ENCODE measurements at places on chromosomes 5 and 9. TPM values are rescaled to one million over a fixed set of nuclear protein-coding genes. Genes with fewer than 3 reads are reported as not detected.

GRCh38 chr9:126294331-126295081 is 32.1 kb upstream of the MVB12B start:
- no peak for DNase-seq
- no peak overlapping the region for H3K4me3 ChIP-seq
- H3K36me3 ChIP-seq = no peaks in the 10 kb centered on the region
- no peaks in the 10 kb centered on the region for H3K4me1 ChIP-seq
- peaks cover 14% of the 10 kb centered on the region for H3K27me3 ChIP-seq
- no peak overlapping the region for H3K27ac ChIP-seq

- H3K4me3 ChIP-seq = peak overlapping the region; percentile 40
- H3K27ac ChIP-seq = no peak overlapping the region
- no peaks in the 10 kb centered on the region for H3K27me3 ChIP-seq
- DNase-seq = no peak
- H3K4me1 ChIP-seq = peaks cover 4% of the 10 kb centered on the region
These were observed 370.6 kb downstream of the NTRK2 start for GRCh38 chr9:85040146-85040545.

- H3K27me3 ChIP-seq = no peaks in the 10 kb centered on the region
- no peaks in the 10 kb centered on the region for H3K36me3 ChIP-seq
- H3K4me1 ChIP-seq = peaks cover 52% of the 10 kb centered on the region
- no peak overlapping the region for H3K4me3 ChIP-seq
- DNase-seq = no peak
These were observed 74.0 kb downstream of the GNAQ start for GRCh38 chr9:77957652-77958051.

GRCh38 chr5:156892223-156892622 is 42.1 kb downstream of the PPP1R2B start:
- H3K36me3 ChIP-seq = no peaks in the 10 kb centered on the region
- no peak overlapping the region for H3K4me3 ChIP-seq
- peaks cover 6% of the 10 kb centered on the region for H3K27me3 ChIP-seq
- no peak overlapping the region for H3K27ac ChIP-seq

DNA sequence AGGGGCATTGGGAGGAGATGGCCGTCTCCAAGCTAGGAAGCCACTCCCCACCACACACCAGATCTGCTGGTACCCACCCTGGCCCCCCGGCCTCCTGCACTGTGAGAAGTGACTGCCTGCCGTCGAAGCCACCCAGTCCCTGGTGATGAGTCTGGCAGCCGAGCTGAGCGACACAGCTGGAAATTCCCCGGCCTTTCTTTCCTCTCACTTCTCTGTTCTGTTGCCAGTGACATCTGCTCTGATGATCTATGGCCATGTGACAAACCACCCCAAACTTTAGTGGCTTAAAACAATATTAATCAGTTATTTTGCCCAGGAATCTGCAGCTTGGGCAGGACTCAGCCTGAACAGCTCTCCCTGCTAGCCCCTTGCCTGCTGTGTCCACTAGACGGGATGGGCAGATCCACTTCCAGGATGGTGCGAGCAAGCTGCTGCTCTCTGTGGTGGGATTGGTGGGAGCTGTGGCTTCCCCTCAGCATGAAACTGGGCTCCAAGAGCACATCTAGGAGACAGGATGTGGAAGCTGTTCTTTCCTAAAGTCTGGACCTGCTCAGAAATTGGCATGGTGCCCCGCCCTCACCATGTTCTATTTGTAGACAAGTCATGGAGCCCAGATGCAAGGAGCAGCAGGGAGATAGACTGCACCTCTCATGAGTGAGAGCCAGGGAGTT is 211.2 kb downstream of the GADD45G start:
- DNase-seq = peak; percentile 63
- no peaks in the 10 kb centered on the region for H3K36me3 ChIP-seq
- H3K4me3 ChIP-seq = no peak overlapping the region
- H3K27me3 ChIP-seq = peaks cover 29% of the 10 kb centered on the region

- no peaks in the 10 kb centered on the region for H3K27me3 ChIP-seq
- DNase-seq = no peak
- peaks cover 4% of the 10 kb centered on the region for H3K4me1 ChIP-seq
- H3K27ac ChIP-seq = no peak overlapping the region
- peaks cover 5% of the 10 kb centered on the region for H3K36me3 ChIP-seq
These were observed 52.1 kb upstream of the RGMB start for GRCh38 chr5:98721231-98721928.

DNA sequence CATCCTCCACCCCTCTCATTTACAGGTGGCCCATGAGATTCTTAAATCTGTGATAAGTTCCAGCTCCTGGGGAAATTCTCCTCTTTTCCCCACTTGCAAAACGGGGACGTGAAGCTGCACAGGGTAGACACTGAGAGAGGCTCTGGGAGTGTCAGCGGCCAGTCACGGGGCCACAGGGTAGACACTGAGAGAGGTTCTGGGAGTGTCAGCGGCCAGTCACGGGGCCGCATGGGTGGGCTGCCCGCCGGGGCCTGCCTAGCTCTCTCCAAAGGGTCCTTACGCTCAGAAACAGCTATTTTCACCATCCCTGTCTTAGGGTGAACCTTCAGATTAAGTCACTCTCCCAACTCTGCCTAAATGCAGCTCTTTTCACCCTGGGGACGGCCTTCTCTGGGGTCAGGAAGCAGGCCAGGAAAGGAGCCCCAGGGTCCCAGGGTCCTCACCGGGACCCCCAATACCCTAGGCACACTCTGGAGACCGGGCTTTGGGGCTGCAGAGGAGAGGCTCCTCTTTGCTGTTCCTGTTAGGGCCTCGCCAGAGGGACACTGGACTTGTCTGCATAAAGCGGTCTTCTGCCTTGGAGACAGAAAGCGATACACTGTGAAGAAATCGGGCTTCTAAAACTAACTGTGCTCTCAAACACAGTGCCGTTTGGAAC is 1.5 kb downstream of the FAM78A start:
- H3K4me3 ChIP-seq = no peak overlapping the region
- DNase-seq = no peak
- H3K27ac ChIP-seq = no peak overlapping the region

DNA sequence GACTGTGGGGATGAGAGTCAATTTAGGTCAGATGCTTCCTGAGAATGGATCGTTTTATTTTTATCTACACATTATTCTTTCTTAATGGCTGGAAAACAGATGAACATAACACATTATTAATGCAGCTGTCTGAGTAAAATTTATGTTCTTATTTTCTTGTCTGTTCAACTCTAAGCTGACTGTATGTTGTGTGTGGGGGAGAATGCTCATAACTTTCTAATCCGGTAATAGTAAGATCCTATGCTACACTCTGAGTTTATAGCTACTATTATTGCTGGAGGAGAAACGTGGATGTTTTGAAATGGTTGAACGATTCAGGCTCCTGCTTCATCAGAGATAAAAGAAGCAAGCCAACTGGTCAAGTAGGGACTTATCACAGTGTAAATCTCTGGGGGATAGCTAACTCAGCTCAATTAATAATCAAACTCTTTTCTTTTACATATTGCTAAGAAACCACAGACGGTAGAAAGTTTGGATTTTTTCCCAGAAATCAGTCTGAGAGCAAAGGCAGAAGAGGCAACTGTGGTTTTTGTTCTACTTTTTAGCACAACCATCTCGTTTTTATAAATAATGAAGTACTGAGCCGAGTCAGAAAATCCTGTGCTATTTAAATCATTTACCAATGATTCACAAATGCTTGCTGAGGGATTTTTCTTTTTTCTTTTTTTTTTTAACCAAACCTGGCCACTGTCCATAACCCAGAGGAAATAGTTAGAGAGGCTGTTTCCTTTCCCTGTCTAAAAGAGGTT is 265.0 kb upstream of the FAM174A start:
- no peak overlapping the region for H3K4me3 ChIP-seq
- peaks cover 9% of the 10 kb centered on the region for H3K4me1 ChIP-seq
- no peak for DNase-seq

GRCh38 chr5:164357395-164358033 is 852.1 kb downstream of the MAT2B start:
- no peak overlapping the region for H3K4me3 ChIP-seq
- H3K36me3 ChIP-seq = no peaks in the 10 kb centered on the region
- no peak for DNase-seq
- H3K4me1 ChIP-seq = peaks cover 11% of the 10 kb centered on the region

Gene ADAMTS6
- total RNA-seq = 3.0 TPM

Gene VCAN
- 106 TPM for total RNA-seq

GRCh38 chr9:120284821-120285220 is 295.1 kb downstream of the CDK5RAP2 start:
- no peaks in the 10 kb centered on the region for H3K4me1 ChIP-seq
- DNase-seq = no peak
- no peak overlapping the region for H3K4me3 ChIP-seq
- no peaks in the 10 kb centered on the region for H3K36me3 ChIP-seq

Gene LHFPL2
- 17.9 TPM for total RNA-seq

- H3K4me1 ChIP-seq = peaks cover 16% of the 10 kb centered on the region
- no peak overlapping the region for H3K27ac ChIP-seq
- DNase-seq = no peak
These were observed 15.0 kb downstream of the GLIPR2 start for GRCh38 chr9:36151316-36152210.
